Hematopoietic multipotent progenitor cell (in vitro differentiated cells): ENCODE measurements at places on chromosomes 2 and 18. TPM values are rescaled to one million over a fixed set of nuclear protein-coding genes. Genes with fewer than 3 reads are reported as not detected.

The FBXO15 gene
- total RNA-seq = 0.81 TPM

DNA sequence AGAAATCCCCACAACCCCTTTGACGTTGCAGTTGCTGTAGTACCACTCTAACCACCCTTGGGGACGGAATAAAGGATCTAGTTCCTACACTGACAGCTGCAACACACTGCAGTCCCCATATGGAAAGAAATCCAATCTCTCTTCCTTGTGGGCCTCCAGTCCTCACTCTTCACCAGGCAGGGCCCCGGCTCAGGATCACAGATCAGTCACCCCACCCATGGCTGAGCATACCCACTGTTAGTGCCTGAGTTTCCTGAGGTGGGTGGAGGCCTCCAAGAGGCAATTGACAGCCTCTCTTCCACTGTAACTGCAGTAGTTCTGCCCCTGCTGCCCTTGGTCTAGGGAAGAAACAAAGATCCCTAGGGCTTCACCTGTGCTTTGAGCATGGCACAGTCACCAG, 670.0 kb upstream of the CDH2 start:
- DNase-seq = no peak

- DNase-seq = no peak
Measured at GRCh38 chr2:177646791-177647190, 254.2 kb downstream of the AGPS start.

DNA sequence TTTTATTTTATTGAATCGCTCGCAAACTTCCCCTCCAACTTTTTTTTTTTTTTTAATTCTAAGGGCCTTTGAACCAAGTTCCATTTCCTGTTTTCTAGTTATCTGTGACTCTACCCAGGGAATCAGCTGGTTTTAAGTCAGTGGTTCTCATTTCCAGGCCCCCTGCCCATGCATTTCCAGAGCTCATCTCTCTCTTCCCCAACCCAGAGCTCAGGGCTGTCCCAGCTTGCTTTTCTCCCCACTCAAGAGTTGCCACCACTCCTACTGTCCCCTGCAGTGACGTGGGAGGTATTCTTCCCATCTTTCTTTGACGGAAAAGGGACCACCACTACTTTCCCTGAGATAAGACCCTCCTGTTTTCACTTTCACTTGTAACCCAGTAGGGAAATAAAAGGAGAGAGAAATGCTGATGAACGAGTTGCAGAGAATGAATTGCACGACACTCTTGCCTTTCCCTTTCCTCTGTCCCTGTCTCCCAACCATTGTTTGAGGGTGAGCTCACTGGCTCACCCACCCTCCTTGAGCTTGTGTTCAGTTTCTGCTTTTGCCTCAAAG, 42.1 kb downstream of the TET3 start:
- DNase-seq = no peak
